ENCODE measurements at places on chromosomes 11 and 22. TPM values are rescaled to one million over a fixed set of nuclear protein-coding genes. Genes with fewer than 3 reads are reported as not detected.

ACTN3 gene
- total RNA-seq, result not detected

OR5M11 gene
- total RNA-seq, result not detected

UBQLN3 gene
- not detected for total RNA-seq

TRPC6 gene
- 0.93 TPM for total RNA-seq

ABCG4 gene
- 1.4 TPM for total RNA-seq

GNB1L gene
- total RNA-seq, result 4.7 TPM

SLC25A17 gene
- 7.2 TPM for total RNA-seq

NPTXR gene
- 24.6 TPM for total RNA-seq

RTN4RL2 gene
- 0.94 TPM for total RNA-seq

SLC29A2 gene
- total RNA-seq, result 16.9 TPM

MUC2 gene
- total RNA-seq, result not detected

SLC37A2 gene
- 2.0 TPM for total RNA-seq

SAA4 gene
- not detected for total RNA-seq

NCR3LG1 gene
- total RNA-seq, result 3.6 TPM

MMP13 gene
- not detected for total RNA-seq

OR52H1 gene
- not detected for total RNA-seq

TSKU gene
- total RNA-seq, result 46.6 TPM

PHLDB1 gene
- total RNA-seq, result 102 TPM

FZD4 gene
- total RNA-seq, result 32.5 TPM

ZBTB16 gene
- 101 TPM for total RNA-seq
